CD4-positive, alpha-beta T cell treated with Interleukin-17A for 1 hour (primary cell): ENCODE measurements at places on chromosomes 2 and 18.

DNA sequence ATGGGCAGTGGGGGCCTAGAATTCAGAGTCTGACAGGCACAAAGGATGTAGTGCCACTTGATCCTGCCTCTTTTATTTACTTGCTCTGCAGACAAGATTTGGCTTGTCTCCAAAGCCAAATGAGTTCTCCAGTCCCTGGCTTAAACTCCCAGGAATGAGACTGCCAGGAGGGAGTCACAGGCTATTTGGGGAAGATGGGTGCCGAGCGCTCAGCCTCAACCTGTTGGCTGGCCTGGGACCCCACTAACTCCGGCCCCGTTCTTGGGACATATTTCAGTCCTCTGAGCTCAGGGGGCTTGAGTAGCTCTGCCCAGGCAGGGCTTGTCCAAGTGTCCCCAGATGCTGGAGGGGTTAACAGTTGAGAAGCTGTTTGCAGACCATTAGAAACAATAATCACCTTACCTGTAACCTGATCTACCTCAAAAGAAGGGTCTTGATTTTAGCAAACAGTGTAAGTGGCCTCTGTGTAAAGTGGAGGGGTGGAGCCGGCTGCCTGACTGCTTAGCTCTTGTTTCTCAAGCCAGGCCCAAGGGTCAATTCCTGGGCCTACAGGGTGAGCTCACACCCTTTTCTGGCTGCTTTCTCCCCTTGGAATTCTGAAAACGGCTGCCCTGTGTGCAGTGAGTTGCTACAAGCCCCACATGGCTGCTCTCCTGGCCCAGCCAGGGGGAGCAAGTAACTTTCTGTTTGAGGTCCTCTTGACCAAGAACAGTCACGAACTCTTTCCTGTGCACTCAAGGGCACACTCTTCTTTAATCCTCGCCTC lies 27.1 kb upstream of the FZD5 start:
- no peak for DNase-seq

DNA sequence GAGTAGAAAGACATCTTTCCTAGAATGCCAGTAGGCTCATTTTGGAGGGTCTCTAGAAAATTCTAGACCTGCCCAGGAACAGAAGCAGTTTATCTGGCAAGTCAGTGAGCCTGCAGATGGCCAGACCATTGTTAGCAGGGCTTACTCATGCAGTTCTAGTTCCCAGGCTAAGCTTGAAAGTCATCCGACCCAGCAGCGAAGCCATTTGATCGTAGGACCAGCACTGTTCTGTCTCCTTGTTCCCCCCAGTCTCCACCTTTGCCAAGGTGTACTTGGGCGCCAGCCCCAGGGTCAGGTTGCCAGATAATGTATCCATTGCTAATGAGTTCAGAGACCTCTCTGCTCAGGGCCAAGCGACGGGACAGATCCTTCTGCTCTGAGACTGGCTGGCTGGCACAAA lies 70.1 kb downstream of the EPAS1 start:
- no peak for DNase-seq

DNA sequence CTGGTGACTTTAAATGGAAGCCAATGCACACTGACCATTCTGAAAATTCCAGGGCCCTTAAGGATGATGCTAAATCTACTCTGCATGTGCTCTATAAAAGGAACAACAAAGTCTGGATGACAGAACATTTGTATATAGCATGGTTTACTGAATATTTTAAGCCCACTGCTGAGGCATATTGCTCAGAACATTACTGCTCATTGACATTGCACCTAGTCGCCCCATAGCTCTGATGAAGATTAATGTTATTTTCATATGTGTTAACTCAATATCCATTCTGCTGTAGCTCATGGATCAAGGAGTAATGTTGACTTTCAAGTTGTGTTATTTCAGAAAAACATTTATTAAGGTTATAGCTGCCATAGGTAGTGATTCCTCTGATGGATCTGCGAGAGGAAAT lies 827.5 kb upstream of the CHAC2 start:
- no peak for DNase-seq

GRCh38 chr18:12606592-12607315 lies 51.2 kb downstream of the SPIRE1 start:
- no peak for DNase-seq

DNA sequence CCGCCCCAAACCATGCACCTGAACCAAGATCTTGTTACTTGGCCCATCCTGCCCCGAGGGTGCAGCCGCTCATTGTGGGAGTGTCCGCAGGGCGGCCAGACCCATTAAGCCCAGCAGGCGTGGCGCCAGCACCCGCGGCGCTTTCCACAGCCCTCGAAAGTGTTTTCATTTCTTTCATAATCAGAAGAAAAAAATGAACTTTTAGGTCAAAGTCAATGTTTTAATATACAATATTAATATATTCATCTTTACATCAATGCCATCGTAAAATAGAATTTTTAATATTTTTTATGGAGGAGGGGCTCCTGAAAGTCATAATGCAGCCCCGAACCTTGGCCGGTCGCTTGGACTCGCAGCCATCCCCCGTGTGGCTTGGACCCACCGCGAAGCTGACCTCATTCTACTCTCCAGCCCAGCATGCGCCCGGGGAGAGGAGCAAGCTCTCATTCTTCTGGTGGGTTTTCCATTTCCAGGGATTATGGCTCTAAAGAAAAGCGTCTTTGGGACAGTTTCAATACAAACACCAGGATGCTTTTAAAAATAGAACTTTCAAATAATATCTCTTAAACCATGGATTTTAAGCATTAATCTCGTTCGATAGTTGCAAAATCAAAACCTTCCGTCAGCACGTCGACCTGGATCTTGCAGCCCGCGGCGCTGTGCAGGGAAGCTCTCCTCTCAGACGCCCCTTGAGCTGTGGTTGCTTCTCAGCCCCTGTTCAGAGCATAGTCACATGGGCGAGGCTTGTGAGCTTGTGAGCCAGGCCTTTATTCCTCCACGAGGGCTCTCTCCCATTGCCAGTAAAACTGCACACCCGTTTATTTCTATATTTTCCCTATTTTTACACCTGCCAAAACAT lies 17.2 kb upstream of the ASB1 start:
- DNase-seq = no peak

DNA sequence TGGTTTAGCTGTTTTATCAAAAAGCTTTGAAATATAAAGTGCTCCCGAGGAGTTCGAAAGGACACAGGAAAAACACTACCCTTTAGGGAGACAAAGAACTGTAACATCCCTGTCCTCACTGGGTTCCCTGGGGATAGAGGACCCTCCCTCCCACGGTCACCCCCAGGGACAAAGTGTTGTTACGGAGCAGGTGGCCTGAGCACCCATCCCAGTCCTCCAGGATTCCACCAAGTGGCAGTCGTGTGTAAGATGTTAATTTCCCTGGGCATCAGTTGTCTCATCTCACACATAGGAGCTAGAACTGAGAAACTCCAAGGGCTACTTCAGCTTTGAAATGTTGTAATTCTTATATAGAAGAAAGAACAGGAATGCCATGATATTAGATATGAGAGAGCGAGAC lies 137.7 kb downstream of the ALK start:
- no peak for DNase-seq

DNA sequence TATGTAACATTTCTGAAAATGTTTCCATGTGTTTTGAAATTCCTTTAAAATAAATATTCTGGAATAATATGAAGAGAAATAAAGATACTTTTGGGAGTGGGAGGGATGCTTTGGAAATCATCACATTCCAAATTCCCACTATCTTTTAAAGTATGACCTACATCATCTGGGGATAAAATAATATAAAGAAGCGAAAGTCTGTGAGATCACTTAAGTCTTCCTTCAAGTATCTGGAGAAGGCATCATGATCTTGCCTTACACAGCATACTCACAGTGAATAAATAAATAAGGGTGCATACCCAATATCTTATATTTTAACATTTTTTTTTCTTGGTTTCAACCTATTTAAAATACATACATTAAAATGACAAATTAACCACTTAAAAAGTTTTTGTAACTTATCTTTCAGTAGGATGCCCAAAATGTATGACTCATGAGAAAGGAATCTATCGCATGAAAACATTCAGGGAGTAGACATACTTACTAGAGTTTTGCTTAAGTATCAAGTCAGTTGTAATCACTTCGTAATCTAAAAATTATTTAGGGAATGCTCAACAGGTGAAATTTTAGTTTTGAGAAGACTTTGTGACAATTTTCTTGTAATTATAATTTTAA lies 248.3 kb upstream of the COL3A1 start:
- no peak for DNase-seq

DNA sequence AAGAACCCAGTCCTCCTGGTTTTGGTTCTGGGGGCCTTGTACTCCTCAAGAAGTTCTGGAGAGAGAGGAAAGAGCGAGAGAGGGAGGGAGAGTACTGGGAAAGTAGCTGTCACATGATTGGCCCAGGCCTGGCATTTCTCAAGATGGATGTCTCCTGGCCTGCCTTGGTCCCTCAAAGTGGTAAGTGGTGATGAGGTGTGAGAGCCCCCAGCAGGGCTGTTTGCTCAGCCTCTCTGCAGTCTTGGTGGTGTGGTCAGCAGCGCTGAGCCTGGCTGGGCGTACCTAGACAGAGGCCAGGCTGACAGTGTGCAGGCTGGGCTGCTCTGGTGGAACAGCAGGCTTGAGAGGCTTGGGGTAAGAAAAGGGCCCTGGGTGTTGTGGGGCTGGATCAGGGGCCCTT lies 2.5 kb downstream of the SPEG start:
- DNase-seq = no peak

- no peak for DNase-seq
These were observed 419.3 kb upstream of the TNP1 start for GRCh38 chr2:217279140-217279539.

DNA sequence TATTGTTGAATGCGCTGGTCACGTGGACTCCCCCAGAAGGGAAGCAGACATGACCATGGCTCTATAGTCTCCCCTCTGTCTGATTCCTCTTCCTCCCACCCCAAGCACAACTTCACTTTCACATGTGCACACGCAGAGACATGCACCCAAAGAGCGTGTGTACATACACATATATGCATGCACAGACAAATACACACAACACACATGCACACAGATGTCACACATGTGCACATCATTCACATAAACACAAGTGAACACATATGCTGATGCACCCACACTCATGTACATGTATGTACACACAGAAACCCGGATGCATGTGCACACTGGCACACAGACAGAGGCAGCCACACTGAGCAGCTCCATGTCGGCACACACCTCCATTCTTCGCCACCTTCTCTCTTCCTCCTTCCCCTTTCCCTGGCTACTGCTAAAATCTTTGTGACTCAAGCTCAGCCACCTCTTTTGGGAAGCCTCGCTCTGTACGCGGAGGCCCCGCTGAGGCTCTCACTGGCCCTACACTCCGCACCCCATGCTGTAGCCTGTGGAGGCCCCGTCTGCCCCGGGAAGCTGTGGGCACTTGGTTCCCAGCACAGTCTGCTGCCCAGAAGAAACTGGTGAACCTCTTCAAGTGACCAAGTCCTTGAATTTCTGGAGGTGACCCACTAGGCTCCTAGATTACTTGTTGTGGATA lies 101.6 kb upstream of the TEX51 start:
- DNase-seq = no peak

GRCh38 chr2:22807872-22808271 lies 577.1 kb upstream of the KLHL29 start:
- DNase-seq = no peak

- DNase-seq = no peak
These were observed 50.6 kb downstream of the TTC32 start for GRCh38 chr2:19851116-19851695.

DNA sequence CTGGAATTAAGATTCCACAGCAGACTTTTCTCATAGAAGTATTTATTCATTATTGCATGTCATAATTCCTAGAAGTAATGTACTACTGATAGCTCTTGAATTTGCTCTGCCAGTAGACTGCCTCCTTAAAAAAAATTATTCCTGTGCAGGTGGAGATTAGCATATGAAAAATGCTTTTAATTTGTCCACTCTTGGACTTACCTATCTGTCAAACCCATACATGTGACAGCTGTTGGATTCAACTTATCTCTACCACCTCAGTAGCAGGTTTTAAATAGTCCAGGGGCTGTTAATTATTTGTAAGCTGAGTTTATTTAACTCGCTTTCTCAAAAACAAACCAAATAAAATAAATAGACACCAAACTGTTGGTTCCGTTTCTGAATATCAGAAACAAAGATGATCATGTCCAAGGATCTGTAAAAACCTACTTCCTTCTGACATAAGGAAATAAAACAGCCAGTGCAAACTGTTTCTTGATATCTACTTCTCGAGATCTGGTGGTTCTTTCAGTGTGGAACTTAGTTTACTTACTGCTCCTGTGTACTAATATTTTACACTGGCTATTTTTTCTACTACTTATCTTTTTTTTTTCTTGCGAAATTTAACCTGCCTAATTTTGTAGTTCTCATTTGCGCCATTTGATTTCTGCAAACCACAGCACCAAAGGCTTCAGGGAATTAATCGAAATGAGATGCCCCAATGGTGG lies 44.2 kb downstream of the ZEB2 start:
- DNase-seq = no peak

DNA sequence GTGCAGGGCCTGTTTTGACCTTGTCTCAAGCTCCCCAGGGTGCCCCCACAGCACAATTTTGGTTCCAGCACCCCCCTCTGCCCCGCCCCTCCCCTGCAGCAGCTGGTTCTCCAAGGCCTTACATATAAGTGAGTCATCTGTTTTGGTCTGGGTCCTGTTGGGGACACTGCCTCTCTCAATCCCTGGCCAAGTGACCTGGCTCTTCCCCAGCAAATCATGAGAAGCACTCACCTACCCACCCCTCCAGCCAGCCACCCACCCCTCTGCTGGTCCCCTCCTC lies 90.5 kb downstream of the INHBB start:
- no peak for DNase-seq

GRCh38 chr18:70499218-70499691 lies 210.4 kb downstream of the SOCS6 start:
- peak; percentile 2 for DNase-seq

- no peak for DNase-seq
These were observed 28.0 kb downstream of the KIF1A start for GRCh38 chr2:240791821-240792628.

DNA sequence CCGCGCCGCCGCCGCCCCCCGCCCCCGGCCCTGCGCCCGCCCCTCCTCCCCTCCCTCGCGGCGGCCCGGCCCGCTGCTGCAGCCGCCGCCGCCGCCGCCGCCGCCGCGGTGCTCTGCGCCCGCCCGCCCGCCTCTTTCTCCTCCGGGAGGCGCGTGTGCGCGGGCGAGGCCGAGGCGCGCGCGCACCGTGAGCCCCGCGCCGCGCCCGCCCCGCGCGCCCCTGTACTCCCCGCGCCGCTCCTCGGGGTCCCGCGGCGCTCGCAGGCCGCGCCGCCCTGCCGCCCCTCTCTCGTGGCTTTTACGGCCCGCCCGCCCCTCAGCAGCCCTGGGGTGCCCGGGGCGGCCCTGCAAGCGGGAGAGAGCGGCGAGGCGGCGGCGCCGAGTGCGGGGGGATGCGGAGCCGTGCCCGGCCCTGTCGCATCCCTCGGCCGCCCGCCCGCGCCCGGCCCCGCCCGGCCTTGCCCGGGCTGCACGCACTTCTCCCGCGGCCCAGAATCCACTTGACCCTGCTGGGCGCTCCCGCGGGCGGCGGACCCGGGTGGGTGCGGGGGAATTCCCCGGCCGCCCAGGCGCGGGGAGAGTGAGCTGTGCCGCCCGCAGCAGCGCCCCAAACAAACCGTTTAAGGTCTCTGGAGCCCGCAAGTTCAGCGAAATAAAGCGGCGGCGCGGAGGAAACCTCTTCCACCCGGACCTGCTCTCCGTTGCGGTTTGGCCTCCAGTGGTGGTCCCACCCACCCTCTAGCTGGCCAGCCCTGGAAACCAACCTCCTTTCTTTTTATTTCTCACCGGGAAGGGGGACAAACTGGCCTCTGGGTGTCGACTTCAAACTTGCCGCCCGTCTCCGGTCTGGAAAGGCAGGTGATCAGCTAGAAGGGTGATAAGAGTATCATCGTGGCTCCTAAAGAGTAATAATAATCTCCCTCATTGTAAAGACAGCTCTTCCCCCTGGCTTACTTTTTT lies 37.4 kb downstream of the AFF3 start:
- no peak for DNase-seq

- DNase-seq = peak; percentile 39
These were observed 9.9 kb upstream of the IL1A start for GRCh38 chr2:112794131-112794733.
